ENCODE measurements at places on chromosomes 1 and 21.

DNA sequence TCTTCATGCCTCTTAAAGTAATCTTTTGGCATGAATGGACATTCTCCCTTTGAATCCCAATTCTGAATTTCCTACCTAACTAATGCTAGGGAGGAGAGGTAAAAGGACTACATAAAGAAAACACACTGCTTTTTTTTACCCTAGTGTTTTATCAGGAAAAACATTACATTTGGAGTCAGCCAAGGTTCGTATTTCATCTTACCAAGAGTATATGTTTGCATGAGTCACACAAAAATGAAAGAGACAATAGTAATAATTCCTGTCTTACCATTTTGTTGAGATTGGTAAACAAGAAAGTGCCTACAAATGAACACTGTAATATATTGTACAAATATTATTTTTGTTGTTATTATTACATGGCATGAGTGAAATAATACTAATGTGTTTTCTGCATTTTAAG lies 112.9 kb upstream of the WARS2 start:
- no peak for DNase-seq

DNA sequence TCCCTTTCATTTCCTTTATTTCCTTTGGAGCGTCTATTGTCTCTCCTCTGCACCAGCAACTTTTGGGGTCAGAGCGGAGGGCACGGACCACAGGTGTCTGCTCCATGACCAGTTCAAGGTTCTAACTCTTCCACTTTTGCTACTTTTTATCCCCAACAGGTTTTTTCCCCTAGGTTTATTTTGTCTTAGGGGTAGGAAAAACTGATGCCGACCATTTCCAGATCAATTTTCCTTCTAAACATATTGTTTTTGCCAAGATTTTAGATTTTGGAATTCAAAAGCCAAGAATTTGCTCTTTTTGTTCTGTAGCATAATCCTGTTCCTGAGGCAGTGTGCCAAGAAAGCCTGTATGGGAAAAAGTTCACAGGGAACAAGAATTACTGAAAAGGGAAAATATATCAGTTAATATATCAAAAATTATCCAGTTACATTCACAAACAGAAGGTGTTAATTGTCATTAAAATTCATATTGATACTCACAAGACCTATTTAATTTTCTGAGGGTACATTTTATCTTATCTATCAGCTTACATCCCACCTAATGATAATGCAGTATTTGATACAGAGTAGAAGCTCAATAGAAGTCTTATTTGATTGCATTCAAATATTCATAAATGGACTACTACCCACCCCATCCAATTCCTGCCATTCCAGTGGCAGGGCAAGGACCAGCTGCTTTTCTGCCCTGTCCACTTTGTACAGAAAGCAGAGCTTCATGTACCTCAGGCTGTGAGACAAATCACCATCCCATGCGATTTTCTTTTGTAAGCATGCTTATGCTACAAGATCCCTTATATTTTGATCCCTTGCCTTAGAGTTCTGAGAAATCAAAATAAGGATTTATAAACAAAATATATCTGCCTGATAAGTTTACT lies 31.2 kb downstream of the TSEN15 start:
- DNase-seq, result no peak

- DNase-seq, result no peak
Measured at GRCh38 chr1:228852511-228853088, 117.3 kb downstream of the RHOU start.

- no peak for DNase-seq
Measured at GRCh38 chr1:2054560-2054959, 4.3 kb downstream of the PRKCZ start.

DNA sequence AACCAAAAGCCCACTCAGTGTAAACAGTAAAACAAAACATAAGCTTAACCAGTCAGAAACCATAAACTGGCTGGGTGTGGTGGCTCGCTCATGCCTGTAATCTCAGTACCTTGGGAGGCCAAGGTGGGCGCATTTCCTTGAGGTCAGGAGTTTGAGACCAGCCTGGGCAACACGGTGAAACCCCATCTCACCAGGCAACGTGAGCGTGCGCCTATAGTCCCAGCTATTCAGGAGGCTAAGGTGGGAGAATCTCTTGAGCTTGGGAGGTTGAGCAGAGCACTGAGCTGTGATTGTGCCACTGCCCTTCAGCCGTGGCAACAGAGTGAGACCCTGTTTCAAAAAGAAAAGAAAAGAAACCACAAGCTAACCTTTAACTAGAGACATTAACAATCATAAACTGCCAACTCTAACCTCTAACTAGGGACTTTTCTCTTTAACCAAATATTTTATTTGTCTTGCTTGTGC lies 13.1 kb upstream of the PRRC2C start:
- no peak for DNase-seq

- DNase-seq, result no peak
Measured at GRCh38 chr1:109046671-109047070, 4.8 kb upstream of the WDR47 start.

DNA sequence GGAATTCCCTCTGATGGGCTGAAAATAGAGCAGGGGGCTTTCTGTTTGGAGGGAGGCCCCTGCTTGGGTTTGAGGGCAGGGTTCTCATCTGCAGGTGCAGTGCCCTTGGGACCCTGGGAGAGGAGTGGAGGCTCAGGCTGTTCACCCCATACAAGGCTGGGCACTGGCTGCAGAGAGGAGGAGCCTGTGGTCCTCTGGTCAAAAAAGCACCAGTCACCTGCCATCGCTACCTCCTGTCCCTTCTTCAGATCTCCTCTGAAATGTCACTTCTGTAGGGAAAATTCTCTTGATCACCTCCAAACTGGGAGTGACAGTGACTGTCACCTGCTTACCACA lies 108.9 kb downstream of the TRABD2B start:
- DNase-seq, result no peak

- no peak for DNase-seq
Measured at GRCh38 chr1:62436039-62436465, 797 bp upstream of the USP1 start.

Measured in NCI-H1048 (cell line).